Bronchus fibroblast of lung (primary cell): ENCODE measurements at places on chromosomes 12 and 14. TPM values are rescaled to one million over a fixed set of nuclear protein-coding genes. Genes with fewer than 3 reads are reported as not detected.

Gene C14orf93
- total RNA-seq = 18.0 and 22.9 TPM in 2 replicates

Gene KRT71
- not detected in 2 replicates for total RNA-seq

Gene TMEM30B
- total RNA-seq = 1.2 and 2.7 TPM in 2 replicates

Gene FAM186B
- under 0.01 and 0.34 TPM in 2 replicates for total RNA-seq

Gene DENND5B
- total RNA-seq = 4.5 and 5.6 TPM in 2 replicates

Gene C14orf132
- total RNA-seq = 12.4 and 14.7 TPM in 2 replicates

Gene LRTM2
- not detected in 2 replicates for total RNA-seq

Gene CYP46A1
- not detected in 2 replicates for total RNA-seq

Gene NOVA1
- 1.0 and 1.7 TPM in 2 replicates for total RNA-seq

Gene SCN8A
- 0.74 and 1.7 TPM in 2 replicates for total RNA-seq

Gene SLC7A8
- total RNA-seq = 0.34 and 0.45 TPM in 2 replicates

Gene SPTB
- not detected in 2 replicates for total RNA-seq

Gene DUSP6
- 18.7 and 21.9 TPM in 2 replicates for total RNA-seq

Gene IL23A
- total RNA-seq = 0.15 TPM in 1 of 2 replicates, not detected in the other

Gene GNG2
- total RNA-seq = 23.0 and 23.6 TPM in 2 replicates

Gene SRGAP1
- total RNA-seq = 4.9 and 8.1 TPM in 2 replicates

Gene PLD4
- not detected in 2 replicates for total RNA-seq

Gene GALNT9
- 0.67 TPM in 1 of 2 replicates, not detected in the other for total RNA-seq

Gene COX8C
- not detected in 2 replicates for total RNA-seq

Gene CLEC4A
- not detected in 2 replicates for total RNA-seq

Gene ZNF385A
- total RNA-seq = 2.5 and 2.7 TPM in 2 replicates

Gene MUCL1
- total RNA-seq = not detected in 2 replicates

Gene DDIT3
- total RNA-seq = 44.3 and 48.3 TPM in 2 replicates

Gene IL26
- not detected in 2 replicates for total RNA-seq

Gene VRK1
- 22.3 and 31.9 TPM in 2 replicates for total RNA-seq

Gene BDKRB2
- 9.2 and 9.5 TPM in 2 replicates for total RNA-seq

Gene CD69
- total RNA-seq = not detected in 2 replicates

Gene SAMD15
- total RNA-seq = 0.45 and 1.0 TPM in 2 replicates

Gene NFE2
- total RNA-seq = 0.15 and 0.34 TPM in 2 replicates

Gene CNTN1
- under 0.01 and 0.17 TPM in 2 replicates for total RNA-seq

Gene HAL
- total RNA-seq = under 0.01 TPM in 2 replicates

Gene NANOG
- total RNA-seq = under 0.01 TPM in 1 of 2 replicates, not detected in the other

Gene SETD1B
- total RNA-seq = 4.3 and 5.0 TPM in 2 replicates

Gene DCN
- 473 and 502 TPM in 2 replicates for total RNA-seq

Gene OR11H6
- not detected in 2 replicates for total RNA-seq
